ENCODE measurements at places on chromosomes 4 and X.

- DNase-seq: no peak
Measured at GRCh38 chr4:5658974-5659373, 49.4 kb downstream of the EVC2 start.

DNA sequence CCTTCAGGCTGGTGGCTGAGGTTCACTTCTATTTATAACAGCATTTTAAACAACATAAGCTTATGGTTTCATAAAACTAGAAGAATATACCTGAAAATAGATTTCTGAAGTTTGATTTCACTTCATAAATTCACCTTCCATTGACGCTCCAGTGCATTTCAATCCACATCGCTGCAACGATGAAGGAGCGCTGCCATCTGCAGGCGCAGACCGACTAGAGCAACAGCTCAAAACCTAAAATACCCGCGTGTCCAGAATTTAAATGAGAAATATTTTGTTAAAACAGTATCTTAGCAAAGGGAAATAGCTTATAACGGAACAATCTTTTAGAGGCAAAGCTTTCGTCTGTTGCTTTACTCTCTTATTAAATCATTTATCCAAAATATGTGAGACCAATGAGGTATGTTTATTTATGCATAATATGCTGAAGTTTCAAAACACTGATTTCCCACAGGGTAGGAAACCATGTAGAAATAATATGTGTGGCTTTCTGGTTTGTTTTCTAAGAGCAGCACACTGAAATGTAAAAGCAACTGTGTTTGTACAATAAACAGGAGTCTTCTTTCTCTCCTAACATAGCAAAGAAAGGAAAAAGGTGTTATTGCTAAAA, 816.4 kb upstream of the FRG1 start:
- no peak for DNase-seq

- no peak for DNase-seq
Measured at GRCh38 chrX:22021751-22022324, 10.3 kb upstream of the PHEX start.

DNA sequence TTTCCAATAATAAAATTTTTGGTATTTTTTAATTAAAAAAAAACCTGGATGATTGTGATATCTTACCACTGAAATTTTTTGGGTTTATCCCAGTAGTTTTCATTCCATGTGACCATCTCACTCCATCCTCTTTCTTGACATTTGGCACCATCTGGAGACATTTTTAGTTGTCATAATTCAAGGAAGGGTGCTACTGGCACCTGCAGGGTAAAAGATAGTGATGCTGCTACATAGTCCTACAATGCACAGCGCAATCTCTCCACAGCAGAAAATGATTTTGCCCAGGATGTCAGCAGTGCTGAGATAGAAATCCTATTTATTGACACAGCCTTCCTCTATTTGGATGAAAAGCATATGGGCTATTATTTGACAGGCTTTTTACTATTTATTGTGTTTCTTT, 79.3 kb downstream of the RBPJ start:
- no peak for DNase-seq

DNA sequence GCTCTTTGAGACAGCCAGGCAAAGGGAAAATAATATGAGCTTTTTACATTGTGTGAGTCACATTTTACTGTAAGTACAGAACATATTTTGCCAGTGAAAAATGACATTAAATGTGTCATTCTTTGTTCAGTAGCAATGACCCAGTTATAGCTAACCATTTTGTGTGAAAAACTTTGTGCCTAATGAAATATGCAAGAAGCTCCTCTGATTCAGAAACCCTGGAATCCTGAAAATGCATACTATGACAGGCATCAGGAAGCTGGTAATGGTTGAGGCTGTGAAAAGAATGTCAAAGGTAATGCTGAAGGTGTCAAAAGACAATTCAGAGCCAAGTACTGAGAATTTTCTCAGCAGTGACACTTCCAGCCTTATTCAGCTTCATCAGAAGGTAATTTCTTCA, 549.5 kb upstream of the SMIM31 start:
- DNase-seq: no peak

- no peak for DNase-seq
Measured at GRCh38 chr4:36267486-36268268, 13.7 kb upstream of the DTHD1 start.

DNA sequence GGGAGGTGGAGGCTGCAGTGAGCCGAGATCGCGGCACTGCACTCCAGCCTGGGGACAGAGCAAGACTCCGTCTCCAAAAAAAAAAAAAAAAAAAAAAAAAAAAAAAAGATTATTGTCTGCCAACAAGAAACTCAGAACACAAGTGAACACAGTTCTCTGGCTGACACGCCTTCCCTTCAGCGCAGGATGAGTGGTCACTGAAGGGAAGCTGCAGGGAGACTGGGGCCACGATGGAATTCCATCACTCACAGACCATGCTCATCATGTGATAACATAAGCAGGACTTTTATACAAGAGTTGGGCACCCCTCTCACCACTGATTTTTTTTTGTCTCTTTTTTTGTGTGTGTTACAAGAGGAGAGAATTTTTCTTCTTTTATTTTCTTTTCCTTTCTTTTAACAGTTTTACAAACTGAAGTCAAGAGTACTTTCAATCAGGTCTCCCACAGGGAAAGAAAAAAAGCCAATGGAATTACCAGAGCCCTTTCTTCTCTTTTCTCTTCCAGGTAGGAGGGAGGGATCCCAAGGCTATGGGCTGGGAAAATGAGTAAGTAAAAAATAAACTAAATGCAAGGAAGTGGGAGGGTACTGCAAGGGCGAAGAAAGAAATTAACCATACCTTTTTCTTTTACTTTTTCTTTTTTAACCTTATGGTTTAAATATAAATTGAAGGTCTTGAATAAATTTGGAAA, 435.6 kb downstream of the GPM6A start:
- no peak for DNase-seq

GRCh38 chrX:54435121-54435520, 5.1 kb upstream of the TSR2 start:
- DNase-seq: no peak

GRCh38 chrX:137025930-137026329, 7.9 kb downstream of the GPR101 start:
- no peak for DNase-seq

DNA sequence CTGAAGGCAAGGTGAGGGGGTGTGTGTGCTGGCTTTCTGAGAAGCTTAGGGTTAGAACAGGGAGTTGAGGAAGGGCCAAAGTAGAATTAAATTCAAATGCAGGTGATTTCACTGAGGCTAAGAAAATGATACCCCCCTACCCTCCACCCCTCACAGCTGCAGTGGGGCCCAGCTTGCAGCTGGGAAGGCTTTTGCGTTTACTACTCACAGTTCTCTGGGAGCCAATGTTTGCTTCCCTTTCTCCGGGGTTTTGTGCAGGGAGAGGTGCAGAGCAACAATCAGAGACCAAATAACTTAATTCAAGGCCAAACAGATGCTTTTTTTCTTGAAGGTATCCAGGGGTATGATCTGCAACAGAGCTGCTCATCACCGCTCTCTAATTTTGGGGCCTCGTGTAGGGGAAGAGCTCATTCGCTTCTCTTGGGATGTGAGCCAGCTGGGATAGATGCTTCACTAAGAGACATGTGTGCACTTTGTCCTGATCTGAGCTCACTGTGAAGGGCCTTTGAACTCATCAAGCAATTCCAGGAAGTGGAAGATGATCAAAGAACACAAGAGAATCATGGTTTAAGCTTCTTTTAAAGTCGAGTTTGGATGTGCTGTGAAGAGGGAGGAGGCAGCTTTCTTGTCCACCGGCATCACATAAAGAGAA, 122.7 kb upstream of the C1GALT1C1 start:
- DNase-seq: no peak

GRCh38 chr4:56241500-56241899, 145.8 kb downstream of the AASDH start:
- DNase-seq: no peak

DNA sequence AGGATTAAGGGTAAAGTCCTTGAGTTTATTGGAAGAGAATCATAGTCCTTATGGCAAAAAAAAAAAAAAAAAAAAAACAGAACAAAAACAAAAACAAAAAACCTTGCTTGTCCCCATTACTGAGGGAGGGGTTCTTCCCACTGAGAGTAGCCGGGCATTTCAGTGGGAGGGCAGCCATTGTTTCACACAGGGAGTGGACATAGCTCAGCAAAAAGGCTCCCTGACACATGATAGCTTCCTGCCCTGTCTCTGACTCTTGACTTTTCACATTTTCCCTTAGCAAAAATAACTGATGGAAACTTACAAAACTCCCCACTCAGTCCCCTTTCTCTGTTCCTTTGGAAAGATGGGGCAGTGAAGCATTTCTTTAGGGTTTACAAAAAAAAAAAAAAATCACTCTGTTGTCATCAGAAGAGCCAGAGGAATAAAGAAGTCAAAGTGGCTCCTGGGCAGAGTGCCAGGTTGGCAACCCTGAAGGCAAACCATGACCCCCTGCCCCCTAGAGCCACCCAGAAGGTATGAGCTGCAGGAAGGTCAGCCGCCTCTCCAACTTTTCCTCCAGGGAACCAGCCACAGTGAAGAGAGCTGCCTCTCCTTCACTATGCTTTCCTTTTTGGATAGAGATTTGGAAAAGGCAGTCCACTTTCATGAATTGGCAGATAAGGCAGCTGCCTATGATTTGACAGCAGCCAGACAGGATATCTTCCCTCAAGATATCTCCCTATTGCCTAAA, 170.6 kb downstream of the KDR start:
- DNase-seq: no peak

DNA sequence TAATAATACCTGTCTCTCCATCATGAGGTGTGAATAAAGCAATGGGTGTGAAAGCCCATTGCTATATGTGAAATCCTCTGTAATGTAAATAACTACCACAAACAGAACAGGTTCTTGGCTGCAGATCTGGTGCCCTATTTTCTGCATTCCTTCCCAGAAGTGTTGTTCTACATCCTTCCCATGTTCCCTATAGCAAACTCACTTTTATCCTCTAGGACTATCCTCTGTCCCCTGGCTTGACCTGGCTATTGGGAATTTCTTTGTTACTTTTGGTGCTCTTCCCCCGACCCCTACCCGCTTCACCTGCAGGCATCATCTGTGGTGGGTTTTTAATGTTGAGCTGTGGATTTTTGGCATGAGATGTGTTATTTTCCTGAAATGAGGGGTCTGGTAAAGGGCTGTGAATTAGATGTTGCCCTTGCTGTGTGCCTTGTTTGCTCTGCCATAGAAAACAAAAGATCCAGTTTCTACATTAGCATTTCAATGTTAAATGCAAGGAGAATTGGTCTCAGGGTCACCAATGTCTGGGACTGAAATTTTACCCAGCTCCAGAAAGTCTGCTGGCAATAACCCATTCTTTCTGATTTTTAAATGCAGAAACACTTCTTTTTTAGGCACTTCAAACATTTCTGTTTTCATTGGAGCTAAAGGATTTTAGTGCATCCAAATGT, 13.6 kb upstream of the FREM3 start:
- no peak for DNase-seq

DNA sequence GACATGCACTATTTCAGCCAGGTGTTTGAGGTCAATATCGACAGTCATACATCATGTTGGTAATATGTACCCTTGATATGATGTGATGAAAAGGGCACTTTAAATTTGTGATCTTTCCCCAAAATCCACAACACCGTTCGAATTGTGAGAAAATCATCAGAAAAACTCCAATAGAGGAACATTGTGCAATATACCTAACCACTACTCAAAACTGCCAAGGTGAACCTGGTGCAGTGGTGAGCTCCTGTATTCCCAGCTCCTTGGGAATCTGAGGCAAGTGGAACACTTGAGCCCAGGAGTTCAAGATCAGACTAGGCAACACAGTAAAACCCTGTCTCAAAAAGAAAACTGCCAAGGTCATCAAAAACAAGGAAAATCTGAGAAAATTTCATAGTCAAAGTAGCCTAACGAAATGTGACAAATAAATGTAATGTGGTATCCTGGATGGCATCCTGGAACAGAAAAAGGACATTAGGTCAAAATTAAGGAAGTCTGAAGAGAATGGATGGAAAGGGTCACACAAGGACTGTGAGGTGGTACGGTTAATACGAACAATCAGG, 55.6 kb upstream of the LSM6 start:
- DNase-seq: no peak

DNA sequence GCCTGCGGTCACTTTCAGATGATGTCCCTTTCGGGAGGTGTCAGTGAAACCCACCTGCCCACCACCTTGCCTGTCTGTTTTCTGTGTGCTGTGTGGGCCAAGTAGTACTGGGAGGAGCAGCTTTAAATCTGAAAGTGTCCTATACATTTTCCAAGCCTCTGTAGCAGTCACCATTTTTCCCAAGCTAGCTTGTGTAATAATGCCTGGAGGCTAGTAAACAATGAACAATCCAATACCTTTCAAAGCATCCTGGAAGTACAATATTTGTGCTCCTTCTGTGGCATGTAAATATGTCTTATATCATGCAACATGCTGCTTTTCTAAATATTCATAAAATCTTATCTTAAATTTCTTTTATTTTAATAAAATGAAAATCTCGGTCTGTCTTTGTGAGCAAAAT, 111.6 kb upstream of the C1GALT1C1 start:
- no peak for DNase-seq

- no peak for DNase-seq
Measured at GRCh38 chrX:109911046-109911445, 91.9 kb upstream of the TMEM164 start.

DNA sequence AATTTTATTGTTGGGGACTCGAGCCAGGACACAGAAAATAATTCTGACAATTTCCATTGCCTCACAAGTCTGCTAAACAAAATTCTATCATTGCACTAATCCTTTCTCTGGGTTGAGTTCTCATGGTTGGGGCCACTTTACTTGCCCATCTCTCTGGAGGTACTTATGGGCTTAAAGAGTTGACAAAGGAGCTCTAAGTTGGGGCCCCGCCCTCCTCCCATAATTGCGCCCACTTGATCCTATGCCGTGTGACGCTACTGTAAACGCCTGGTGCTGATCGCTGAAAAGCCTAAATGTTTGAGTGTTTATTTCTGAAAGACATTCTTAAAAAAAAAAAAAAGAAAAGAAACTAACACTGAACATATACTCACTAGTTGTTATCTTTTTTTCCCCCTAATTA, 103.0 kb downstream of the TENM3 start:
- DNase-seq: no peak

- DNase-seq: no peak
Measured at GRCh38 chr4:141348125-141348524, 127.4 kb downstream of the ZNF330 start.

DNA sequence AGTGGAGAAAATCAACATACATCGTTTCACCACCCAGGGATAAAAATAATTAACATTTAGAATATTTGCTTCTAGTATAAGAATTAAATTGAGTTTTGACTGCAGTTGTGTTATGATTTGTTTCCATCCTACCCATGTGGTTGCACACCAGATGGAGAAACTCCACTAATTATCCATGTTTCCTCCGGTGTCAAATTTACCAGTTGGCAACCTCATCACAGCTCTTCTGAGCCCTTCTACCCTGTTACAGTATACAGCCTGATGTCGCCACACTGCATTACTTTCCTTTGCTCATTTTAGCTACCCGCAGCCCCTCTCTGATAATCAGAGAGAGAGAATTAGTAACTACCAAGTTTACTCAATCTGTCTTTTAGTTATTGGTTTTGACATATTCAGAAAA, 411.2 kb downstream of the DTHD1 start:
- no peak for DNase-seq

GRCh38 chr4:101155368-101155767, 192.0 kb downstream of the PPP3CA start:
- DNase-seq: no peak
